HT-29 (cell line): ENCODE measurements at places on chromosomes 5 and 9. TPM values are rescaled to one million over a fixed set of nuclear protein-coding genes. Genes with fewer than 3 reads are reported as not detected.

- no peak for DNase-seq
These were observed 14.9 kb upstream of the CTXN3 start for GRCh38 chr5:127634007-127634406.

GRCh38 chr5:120139039-120139438 is 325.1 kb upstream of the PRR16 start:
- peak; percentile 7 for DNase-seq

Gene FCN2
- not detected in 2 replicates for total RNA-seq

Gene SLC25A2
- 0.33 TPM in 1 of 2 replicates, not detected in the other for total RNA-seq

Gene NUTM2G
- not detected in 2 replicates for total RNA-seq

- no peak for DNase-seq
These were observed 990.4 kb upstream of the ACO1 start for GRCh38 chr9:31394015-31394473.

- DNase-seq, result no peak
These were observed 400.7 kb downstream of the ZSWIM6 start for GRCh38 chr5:61732796-61733195.

DNA sequence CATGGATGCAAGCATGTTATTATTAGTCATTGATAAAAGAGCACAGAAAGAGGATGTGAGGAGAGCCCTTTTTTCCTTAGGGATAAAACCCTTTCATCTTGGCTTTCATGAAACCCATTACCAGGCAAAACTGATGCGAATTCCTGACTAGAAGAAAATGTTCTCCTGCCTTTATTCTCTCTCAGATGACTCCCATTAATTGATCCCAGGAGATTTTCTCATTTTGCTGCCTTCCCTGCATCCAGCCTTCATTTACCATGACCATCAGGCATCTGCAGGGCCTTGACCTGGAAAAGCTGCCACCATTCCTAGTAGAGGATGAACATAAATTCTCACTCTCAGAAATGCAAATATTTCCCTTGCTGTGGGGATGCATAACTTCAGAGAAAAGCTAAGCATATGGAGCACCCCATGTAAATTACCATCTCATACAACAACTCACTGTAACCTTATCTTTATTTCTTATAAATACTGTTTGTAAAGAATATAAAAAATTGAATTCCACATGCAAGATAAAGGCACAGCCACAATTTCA is 176.5 kb downstream of the PDE4D start:
- DNase-seq, result no peak
